ENCODE measurements at places on chromosomes 6 and 20. TPM values are rescaled to one million over a fixed set of nuclear protein-coding genes. Genes with fewer than 3 reads are reported as not detected.

BEND6 gene
- total RNA-seq: 5.8 TPM

OPRL1 gene
- total RNA-seq: 3.5 TPM

KCNQ5 gene
- 2.7 TPM for total RNA-seq

RNF182 gene
- 18.4 TPM for total RNA-seq

TMEM217 gene
- total RNA-seq: 0.44 TPM

Data from camera-type eye (tissue), 1 donor.